ENCODE measurements at places on chromosomes 4 and X. TPM values are rescaled to one million over a fixed set of nuclear protein-coding genes. Genes with fewer than 3 reads are reported as not detected.
A peak's percentile ranks its signal among the peaks of the same experiment; 100 is the strongest.

DNA sequence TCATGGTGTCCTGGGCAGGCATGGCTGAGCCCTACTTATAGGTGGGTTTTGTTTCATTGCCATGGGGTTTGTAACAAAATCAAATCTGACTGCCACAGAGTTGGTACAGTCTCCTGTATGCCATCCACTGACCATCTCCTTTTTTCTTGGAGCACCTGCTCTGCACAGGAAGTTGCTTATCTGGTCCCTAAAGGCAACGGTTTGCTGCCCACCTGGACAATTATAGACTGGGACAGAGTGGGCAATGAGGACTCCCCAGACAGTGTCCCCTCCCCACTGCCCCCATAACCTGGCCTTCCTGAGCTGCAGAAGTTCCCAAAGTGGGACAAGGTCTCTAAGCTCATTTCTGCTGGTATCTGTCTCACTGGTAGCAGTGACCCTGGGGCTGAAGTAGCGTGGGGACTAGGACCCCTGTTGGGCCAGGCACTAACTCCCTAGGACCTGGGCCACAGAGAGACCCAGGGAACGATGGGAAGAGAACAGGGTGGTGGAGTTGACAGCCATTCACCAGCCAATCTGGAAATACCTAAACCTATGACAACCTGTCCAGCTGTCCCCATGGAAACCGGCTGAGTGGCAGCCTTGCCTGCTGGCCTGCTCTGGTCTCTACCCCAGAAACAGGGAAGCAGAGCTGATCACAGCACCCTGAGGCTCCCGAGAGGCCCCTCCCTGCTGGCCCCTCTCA, 64.7 kb downstream of the WFS1 start:
- DNase-seq = no peak

DNA sequence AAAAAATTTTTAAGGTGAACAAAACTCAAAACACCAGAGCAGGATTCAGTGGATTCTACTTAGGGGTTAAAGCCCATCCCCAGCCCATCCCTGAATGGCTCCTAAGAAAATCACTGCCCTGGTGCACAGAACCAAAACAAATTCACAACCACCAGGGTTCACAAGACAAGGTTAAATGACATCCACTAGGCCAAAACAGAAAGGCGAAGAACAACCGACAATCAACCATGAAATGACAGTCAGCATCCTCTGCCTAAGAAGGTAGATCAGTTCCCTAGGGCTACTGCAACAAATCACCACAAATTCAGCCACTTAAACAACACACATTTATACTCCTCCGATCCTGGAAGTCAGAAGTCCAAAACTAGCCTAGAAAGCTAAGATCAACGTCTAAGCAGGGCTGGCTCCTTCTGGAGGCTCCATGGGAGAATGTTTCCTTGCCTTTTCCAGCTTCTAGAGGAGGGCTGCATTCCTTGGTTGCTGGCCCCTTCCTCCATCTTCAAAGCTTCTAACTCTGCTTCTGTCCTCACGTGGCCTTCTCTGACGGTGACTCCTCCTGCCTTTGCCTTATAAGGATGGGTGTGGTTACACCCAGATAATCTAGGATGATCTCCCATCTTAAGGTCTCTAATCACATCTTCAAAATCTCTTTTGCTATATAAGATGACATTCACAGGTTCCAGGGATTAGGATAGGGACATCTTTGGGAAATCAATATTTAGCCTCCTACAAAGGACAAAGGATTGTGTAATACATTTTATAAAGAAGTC, 1.8 kb downstream of the CCNQ start:
- DNase-seq = no peak

Gene PDE5A
- total RNA-seq = 115 TPM

DNA sequence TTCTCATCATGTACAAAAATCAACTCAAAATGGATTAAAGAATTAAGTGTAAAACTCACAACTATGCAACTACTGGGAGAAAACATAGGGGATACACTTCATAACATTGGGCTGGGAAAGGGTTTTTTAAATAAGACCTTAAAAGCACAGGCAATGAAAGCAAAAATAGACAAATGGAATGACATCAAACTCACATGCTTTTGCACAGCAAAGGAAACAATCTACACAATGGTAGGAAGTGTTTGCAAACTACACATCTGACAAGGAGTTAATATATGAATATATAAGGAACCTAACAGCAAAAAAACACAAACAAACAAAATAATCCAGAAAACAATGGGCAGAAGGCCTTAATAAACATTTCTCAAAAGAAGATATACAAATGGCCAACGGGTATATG, 57.9 kb downstream of the FREM3 start:
- no peak for DNase-seq

Gene PWWP3B
- not detected for total RNA-seq

Gene RIPPLY1
- total RNA-seq = not detected

- no peak for DNase-seq
These were observed 10.0 kb downstream of the ZFP42 start for GRCh38 chr4:188005561-188005960.

DNA sequence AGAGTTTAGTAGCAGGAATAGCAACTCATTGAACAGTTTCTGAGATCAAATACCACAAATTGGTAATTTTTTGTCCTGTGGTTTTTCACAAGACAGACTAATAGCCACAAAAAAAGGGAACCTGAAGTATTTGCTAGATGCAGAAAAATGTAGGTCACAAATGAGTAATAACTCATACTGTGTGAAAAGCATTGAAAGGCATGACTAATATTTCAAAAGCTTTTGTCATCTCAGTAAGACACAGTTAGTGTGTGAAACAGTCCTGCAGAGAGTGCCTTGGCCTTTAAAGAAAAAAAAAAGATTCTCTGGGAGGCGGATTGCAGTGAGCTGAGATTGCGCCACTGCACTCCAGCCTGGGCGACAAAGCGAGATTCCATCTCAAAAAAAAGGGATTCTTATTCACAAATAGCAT, 31.4 kb upstream of the SLC25A31 start:
- DNase-seq = no peak

GRCh38 chr4:108965472-108966076, 202.7 kb upstream of the ETNPPL start:
- no peak for DNase-seq

Gene SMIM10
- 2.4 TPM for total RNA-seq

GRCh38 chr4:187606581-187606980, 389.0 kb upstream of the ZFP42 start:
- DNase-seq = peak; percentile 72

- DNase-seq = no peak
These were observed 86.3 kb downstream of the SMARCA5 start for GRCh38 chr4:143599827-143600226.

DNA sequence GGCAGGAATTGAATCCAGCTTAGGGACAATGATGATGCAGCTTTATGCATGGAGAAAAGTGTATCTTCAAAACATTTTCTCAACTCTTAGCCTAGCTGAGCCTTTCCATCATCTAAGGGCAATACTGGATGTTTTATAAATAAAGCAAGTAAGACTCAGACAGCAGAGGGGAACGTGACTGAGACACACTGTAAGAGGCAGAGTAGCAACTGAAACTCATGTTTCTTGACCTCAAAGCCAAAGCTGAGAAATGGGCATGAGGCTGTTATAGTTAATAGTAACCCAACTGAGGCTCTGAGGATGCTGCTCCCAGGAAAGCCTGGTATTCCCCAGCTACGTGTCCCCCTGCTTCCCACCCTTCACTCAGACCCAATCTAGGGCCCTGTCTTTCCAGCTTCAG, 44.6 kb downstream of the ARHGEF9 start:
- DNase-seq = no peak

- no peak for DNase-seq
These were observed 98.7 kb downstream of the NFKB1 start for GRCh38 chr4:102599886-102600285.

GRCh38 chrX:117532339-117532738, 584.3 kb downstream of the KLHL13 start:
- DNase-seq = no peak

DNA sequence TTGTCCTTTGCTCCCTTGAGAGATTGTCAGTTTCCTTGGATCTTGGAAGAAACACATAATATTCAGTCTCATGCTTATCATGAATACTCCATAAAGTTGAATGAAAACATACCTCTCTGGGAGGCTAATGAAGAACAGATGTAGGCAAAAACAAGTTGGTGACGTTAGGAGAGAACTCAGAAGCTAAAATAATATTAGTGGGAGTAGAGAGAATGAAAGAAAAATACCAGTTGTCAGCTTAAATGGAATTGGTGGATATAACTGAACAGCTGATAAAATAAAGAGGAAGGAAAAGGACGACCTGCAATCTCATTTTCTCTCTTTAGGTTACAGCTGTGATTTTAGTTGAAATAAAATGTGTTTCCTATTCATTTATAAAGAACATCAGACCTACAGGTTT, 124.8 kb downstream of the SNCA start:
- DNase-seq = peak; percentile 7

Gene IL2
- not detected for total RNA-seq

DNA sequence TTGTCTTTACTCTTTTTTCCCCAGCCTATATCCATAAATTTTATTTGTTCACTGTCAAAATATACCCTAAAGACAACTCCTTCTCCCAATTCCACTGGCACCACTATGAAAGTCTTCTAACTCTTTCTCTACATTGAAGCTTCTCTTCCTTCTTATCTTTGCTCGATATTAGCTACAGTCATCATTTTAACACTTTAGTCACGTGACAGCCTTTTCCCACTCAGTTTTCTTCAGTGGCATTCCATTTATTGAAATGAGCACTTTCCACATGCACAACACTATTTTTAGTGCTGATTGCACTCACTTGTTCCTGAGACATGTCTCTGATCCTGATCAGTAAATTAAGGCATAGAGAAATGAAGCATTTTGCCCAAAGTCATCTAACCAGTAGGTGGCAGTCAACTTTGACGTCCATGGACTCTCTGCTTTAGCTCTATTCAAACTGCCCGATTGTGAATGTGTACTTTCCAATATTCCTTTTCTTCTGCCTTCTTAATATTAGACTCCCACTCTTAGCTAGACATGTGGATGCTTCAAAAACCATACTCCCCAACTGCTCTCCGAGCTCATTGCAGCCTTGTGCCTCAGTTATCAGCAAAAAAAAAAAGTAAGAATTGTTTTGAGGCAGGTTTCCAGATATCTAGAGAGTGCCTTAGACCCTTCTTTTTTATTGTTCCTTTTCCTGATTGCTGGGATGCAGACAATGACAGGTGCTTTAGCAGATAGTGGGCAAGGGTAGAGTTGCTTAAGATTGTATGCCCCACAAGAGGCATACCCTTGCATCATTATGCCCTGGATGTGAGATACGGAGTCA, 394.4 kb upstream of the ADGRL3 start:
- no peak for DNase-seq

Gene APLN
- 0.45 TPM for total RNA-seq

Gene DMRTC1
- total RNA-seq = not detected

DNA sequence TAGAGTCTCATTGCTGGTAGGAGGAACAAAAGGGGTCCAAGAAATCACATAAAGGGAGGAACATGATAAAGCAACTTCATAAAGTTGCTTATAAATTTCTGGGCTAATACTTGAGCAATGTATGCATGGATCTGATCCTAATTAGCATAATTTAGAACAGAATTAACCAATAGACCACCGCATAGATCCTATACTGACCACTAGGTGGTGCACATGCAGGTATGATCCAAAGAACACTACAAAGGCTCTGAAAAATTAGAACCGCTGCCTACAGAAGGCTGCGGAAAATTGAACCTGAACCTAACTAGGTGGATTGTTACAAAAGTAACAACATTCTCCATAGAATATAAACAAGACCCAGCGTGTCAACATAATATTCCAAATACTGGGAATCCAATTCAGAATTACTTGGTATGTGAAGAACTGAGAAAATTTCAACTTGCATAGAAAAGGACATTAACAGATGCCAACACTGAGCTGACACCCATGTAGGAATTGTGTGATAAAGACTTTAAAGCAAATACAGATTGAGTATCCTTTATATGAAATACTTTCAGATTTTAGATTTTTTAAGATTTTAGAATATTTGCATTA, 23.3 kb downstream of the BRCC3 start:
- DNase-seq = no peak

- no peak for DNase-seq
These were observed 743.7 kb downstream of the C4orf33 start for GRCh38 chr4:129839687-129840086.

Gene FGF13
- total RNA-seq = 0.58 TPM

Gene COX7B2
- not detected for total RNA-seq

DNA sequence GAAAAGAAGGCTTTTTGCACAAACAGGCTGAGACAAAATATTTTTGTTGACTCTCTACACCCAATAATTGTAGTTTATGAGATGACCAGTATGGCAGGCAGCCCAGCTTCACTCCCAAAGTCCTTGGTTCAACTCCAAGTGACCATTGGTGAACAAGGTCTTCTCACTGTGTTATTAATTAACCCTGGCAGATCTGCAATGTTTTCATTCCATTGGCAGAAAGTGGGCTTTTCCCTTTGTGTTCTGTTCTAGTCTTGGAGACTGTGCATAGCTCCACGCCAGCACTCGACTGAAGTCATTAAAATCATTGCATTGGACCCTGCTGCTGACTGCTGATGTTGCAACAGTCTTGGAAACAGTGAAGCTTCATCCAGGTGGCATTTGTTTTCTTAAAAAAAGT, 277.3 kb upstream of the HAND2 start:
- peak; percentile 39 for DNase-seq

Gene LGI2
- not detected for total RNA-seq

DNA sequence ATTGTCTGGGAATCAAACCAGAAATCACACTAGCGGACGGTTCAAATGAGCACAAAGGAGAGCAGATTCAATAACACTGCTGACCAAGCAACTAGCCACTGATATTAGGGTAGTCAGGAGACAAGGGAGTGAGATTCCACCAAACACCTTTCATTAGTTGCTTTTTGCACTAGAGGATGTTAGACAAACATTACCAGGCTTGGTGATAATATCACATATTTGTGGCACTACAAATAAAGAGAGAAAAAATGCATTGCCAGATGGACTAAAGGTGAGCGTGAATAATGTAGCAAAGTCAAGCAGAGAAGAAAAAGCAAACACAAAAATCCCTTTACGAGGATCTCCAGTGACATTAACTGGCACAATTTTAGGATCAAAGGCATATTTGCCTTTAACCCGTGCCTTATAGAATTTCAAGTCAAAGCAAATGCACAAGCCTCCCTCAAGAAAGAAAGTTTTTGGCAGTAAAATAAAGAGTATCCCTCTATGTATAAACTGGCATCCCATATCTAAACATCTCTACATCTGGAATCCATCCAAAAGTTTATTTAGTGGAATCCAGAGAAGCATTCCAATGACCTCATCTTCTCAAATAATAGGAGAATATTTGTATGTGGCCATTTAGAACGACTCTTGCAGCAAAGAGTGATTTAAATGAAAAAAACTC, 290.9 kb downstream of the KCTD8 start:
- DNase-seq = no peak

Data from stomach (tissue), 19 donors.